ENCODE measurements at places on chromosomes 16 and 17.

GRCh38 chr17:9232591-9233270, 211.4 kb downstream of the NTN1 start:
- no peaks in the 10 kb centered on the region for H3K4me1 ChIP-seq
- no peak overlapping the region for H3K27ac ChIP-seq
- H3K36me3 ChIP-seq, result no peaks in the 10 kb centered on the region
- DNase-seq, result no peak
- no peaks in the 10 kb centered on the region for H3K27me3 ChIP-seq

DNA sequence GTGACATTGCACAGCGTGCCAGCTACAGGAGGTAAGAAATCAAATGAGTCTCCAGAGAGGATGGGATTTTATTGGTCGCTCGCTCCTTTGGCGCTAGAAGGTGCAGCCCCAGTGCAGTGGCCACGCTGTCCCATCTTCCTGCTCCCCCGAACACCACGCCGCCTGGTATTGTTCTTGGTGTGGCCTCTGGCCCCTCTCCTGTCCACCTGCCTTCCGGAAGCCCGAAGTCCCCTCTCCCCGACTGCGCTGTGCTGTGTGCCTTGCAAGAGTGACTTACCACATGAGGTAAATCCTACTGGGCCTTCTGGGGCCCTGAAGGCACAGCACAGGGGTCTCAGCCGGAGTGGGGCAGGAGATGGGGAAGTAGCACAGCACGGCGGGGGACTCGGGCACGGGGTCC, 58.2 kb downstream of the MARCHF10 start:
- no peak overlapping the region for H3K27ac ChIP-seq
- no peak overlapping the region for H3K4me3 ChIP-seq
- H3K27me3 ChIP-seq, result peaks cover 7% of the 10 kb centered on the region
- no peak for DNase-seq
- H3K4me1 ChIP-seq, result no peaks in the 10 kb centered on the region

DNA sequence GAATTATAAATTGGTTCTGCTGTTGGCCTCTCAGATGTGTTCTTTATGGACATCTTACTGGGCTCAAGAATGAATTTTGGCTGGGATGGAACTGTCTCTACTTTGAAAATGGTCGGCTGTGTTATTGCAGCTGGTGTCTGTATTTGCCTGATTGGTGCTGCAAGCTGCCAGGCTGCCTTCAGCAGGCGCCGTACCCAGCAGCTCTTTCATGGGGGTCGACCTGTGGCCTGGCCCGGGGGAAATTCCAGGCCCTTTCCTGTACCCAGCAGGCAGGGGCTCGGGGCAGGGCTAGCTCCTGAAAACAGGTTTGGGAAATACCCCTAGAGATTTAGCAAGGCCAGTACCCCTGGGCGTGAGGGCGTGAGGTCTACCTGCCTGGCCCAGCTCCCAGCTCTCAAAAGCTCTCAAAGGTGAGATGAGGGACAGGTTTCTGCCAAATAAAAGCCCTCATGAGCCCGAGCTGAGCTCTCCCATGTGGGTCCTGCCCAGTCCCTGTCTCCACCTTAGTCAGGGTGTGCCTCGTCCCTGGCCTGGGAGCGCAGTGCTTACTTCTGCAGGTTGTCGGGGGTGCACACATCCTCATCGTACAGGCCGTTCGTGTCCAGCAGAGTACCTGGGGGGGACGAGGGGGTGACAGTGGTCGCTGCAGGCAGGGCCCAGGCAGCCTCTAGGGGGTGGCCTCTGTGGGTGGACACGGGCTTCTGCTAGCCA, 52.3 kb downstream of the PRMT7 start:
- peak overlapping the region; percentile 98 for H3K27ac ChIP-seq
- H3K27me3 ChIP-seq, result no peaks in the 10 kb centered on the region
- peak; percentile 15 for DNase-seq
- H3K36me3 ChIP-seq, result peaks cover 99% of the 10 kb centered on the region

DNA sequence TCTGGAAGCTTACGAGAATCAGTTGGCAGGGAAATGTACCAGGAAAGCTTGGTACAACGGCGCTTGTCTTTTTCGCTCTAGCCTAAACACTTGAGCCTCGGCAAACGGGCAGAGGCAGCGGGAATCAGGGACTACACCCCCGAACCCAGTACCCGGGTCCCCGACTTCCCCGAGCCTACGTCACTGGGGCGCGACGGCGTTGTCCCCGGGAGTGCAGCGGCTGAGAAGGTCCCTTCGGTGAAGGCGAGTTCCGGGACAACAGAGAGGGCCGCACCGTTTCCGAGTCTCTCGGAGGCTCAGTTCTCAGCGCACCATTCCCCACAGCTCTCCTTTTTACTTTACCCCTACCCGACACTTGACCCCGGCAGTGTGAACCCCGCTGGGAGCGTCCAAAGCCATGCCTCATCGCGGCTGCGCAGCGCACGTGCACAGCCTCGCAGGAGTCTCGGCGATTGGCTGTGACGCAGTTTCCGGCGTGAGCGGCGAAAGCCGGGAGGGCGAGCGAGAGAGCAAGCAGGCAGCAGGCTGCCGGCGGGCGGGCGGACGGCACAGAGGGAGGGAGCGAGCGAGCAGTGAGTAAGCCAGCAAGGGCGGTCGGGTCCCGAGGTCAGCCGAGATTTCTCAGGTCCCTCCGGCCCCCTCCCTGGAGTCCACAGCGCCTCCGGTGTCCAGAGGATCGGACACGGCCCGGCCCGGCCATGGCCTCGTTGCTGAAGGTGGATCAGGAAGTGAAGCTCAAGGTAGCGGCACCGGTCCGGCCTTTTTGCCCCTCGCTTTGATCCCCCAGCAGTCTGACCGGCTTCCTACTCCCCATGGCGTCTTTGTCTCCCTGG, at the start of gene PSME3:
Gene PSME3, plus strand, starts transcription at position 464 of the 833 bp plus-strand sequence. Its CDS starts 235 bp downstream, at position 699.
- peak; percentile 88 for DNase-seq
- peaks cover 39% of the 10 kb centered on the region for H3K36me3 ChIP-seq
- H3K27ac ChIP-seq, result peak within 1 kb of the TSS; percentile 88
- no peaks in the 10 kb centered on the region for H3K27me3 ChIP-seq

DNA sequence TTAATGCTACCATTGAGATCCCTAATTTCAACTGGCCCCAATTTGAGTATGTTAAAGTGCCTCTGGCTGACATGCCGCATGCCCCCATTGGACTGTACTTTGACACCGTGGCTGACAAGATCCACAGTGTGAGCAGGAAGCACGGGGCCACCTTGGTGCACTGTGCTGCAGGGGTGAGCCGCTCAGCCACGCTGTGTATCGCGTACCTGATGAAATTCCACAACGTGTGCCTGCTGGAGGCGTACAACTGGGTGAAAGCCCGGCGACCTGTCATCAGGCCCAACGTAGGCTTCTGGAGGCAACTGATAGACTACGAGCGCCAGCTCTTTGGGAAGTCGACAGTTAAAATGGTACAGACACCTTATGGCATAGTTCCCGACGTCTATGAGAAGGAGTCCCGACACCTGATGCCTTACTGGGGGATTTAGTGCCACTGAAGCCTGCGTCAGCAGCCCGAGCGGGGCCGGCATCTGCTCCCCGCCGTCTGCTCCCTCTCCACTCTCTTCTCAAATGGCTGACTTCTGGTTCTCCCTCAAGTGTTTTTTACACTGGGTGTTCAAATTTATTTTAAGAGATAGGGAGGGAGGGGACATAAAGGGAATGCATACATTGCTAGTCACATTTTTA, 22.9 kb downstream of the DUSP14 start:
- peaks cover 42% of the 10 kb centered on the region for H3K36me3 ChIP-seq
- no peak overlapping the region for H3K27ac ChIP-seq
- no peaks in the 10 kb centered on the region for H3K27me3 ChIP-seq
- no peak overlapping the region for H3K4me3 ChIP-seq
- DNase-seq, result no peak
